ENCODE measurements at places on chromosomes 1 and 21.
A peak's percentile ranks its signal among the peaks of the same experiment; 100 is the strongest.

GRCh38 chr1:206826394-206826793 is 39.0 kb upstream of the IL20 start:
- no peak for DNase-seq

- DNase-seq = no peak
These were observed 1.7 kb upstream of the BMP8A start for GRCh38 chr1:39489567-39490239.

GRCh38 chr21:44914176-44914874 is 6.4 kb downstream of the ITGB2 start:
- DNase-seq = no peak

DNA sequence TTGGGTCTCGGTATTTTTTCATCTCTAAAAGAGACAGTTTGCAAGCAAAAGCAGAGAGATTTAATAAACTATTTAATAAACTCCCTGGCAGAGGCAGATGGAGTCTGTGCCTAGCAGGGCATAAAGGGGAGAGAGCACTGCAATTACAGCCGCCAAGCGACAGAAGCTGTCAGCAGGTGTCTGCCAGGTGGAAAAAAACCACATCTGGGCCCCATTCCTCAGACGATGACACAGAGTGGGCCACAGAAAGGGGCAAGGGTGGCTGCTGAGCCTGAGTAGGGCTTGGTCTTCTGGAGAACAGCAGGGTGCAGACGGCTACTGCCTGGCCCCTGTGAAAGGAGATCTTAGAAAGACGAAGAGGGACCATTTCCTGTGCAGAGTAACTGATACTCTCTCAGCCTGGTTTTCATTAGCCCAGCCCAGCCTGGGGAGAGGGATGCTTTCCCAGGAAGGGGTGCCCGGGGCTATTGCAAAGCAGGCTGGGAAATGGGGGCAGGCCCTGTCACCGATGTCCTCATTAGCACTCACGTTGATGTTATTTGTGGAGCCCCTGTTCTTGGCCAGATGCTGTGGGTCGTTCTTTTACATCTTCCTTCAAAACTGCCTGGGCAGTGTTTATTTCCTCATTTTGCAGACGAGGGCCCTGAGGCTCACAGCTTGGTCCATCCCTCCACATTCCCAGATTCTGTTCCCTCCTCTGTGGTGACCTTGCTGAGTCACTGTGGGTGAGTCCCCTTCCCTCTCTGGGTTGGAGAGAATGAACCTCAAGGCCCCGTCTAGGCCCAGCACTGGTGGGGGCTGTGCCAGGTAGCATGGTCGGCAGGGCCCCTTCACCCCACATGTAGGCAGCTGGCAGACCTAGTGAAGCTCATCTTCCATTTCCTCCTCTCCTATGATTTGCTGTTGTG is 472.7 kb downstream of the PTPRU start:
- DNase-seq = peak; percentile 22

GRCh38 chr1:158391099-158391498 is 8.2 kb downstream of the OR10T2 start:
- no peak for DNase-seq

- DNase-seq = no peak
These were observed 43.1 kb downstream of the TP53BP2 start for GRCh38 chr1:223802602-223803001.
